ENCODE measurements at places on chromosomes 7 and 10. TPM values are rescaled to one million over a fixed set of nuclear protein-coding genes. Genes with fewer than 3 reads are reported as not detected.

ZNF503 gene
- 13.6 TPM for total RNA-seq

TSPAN33 gene
- total RNA-seq: 6.5 TPM

OSBPL3 gene
- total RNA-seq: 11.1 TPM

CALHM3 gene
- total RNA-seq: not detected

EPO gene
- not detected for total RNA-seq

GIMAP6 gene
- 11.7 TPM for total RNA-seq

NEUROD6 gene
- total RNA-seq: 0.93 TPM
